CD4-positive, alpha-beta T cell treated with Interleukin-15 for 4 hours (primary cell): ENCODE measurements at places on chromosomes 1 and 21.
A peak's percentile ranks its signal among the peaks of the same experiment; 100 is the strongest.

DNA sequence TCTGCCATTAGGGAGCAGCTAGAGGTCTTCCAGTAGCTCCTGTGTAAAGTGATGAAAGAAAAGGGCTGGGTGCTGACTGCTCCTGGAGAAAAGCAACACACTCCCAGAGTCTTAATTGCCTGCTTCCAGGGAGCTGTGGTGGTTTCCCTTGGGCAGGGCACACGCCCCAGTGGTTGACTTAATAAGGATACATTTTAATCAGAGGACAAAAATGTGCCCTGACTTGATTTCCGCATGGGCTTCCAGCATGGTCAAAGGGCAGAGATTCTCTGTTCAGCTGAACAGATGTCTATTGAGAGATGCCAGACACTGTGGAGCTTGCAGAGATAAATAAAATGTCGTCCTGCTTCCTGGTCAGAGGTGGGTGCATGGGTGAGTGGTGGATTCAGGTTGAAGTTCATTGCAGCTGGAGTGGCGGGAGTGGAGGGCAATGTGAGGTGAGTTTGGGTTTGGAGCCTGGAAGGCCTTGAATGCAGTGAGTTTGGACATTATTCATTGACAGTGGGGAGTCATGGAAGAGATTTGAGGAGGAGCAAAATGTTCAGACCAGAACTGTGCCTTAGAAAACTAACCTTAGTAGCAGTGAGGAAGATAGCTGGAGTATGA lies 16.0 kb downstream of the QSOX1 start:
- DNase-seq, result no peak

DNA sequence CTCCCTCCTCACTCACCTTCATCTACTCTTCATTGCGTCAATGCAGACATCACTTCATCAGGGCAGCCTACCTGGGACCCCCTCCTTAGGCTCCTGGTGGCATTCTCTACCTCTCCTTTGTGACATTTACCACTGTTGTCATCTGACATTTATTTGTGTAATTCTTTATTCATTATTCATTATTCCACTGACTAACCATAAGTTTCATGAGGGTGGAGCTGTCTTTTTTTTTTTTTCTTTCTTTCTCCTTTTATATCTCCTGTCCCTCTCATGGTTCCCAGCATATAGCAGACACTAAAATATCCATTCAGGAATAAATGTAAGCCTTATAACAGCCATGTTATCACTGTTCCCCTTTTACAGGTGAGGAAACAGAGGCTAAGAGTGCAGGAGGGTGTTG lies 126.8 kb downstream of the KAZN start:
- DNase-seq, result no peak

- DNase-seq, result peak; percentile 21
Observed at GRCh38 chr1:39575191-39576015, 1.2 kb downstream of the PABPC4 start.

DNA sequence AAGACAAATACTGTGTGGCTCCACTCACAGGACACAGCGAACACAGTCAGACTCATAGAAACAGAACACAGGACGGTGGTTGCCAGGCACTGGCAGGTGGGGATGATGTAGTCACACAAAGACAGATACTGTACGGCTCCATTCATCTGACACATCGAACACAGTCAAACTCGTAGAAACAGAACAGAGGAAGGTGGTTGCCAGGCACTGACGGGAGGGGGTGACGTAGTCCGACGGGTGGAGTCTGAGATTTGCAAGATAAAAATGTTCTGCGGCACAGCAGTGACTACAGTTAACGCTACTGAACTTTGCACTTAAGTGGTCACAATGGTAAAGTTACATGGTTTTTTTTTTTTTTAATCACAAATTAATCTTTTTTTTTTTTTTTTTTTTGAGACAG lies 18.7 kb downstream of the C21orf58 start:
- DNase-seq, result no peak

DNA sequence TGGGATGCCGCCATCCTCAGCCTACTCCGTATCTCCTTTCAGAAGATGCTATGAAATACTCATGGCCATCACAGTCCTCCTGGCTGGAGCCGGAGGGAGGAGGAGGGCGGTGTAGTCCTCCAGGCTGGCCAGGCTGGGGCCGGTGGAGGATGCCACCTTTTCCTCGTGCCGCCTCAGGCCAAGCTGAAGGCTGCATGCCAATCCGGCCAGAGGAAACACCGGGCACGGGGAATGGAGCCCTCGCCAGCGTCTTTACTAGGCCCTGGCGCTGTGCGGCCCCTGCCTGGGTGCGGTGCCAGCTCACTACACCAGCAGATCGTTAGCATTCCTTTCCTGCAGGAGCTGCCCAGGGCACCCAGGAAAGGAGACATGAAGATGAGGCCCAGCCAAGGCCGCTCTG lies 70.1 kb downstream of the CASZ1 start:
- no peak for DNase-seq

DNA sequence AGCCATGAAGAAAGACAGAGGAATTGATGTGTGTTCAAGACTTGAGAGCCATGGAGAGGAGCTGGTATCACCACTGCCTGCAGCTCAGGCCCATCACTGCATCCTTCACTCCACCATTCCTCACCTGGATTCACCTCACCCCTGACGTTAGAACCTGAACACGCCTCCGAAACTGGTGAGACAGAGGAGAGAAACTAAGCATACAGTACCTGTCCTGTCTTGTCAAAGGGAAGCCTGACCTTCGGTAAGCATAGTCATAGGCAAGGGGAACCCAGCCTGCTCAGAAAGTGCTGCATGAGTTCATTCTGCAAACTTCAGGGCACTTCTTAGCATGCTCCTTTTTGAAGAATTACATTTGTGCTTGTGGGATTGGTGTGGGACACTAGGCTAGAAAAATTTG lies 425.8 kb downstream of the DSCAM start:
- no peak for DNase-seq

DNA sequence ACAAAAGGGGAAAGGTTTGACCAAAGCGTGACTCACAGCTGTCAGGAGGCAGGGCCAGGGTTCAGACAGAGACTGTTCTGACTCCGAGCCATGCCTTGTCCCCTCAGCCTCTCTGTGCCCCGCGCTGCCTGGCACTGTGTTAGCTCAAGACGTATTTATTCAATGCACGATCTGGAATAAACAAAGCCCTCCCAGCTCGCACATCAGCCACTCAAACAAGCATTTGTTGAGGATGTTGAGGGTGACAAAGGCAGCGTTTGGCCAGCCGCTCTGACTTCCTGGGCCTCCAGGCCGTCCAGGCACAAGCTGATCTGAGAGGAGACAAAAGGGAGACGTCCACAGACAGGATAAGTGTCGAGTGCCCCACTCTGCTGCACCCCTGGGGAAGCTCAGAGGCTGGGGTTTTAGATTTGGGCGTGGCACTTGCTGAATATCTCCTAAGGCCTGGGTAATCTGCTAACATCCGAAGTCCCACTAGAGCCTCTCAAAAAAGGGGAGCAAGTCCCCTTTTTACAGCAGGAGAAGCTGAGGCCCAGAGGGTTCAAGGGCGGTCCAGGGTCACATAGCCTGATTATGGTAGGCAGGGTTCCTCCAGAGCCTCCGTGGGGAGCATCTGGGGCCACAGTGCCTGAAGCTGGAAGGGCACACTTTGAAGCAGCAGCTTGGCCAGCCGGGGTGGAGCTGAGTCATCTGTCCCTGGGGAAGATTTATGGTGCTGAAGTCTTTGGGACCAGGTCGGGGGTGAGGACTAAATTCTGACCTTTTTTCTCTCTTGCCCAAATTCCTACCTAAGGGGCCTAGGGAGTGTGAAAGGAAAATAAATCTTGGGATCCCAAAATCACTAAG lies 95.9 kb downstream of the SPSB1 start:
- DNase-seq, result no peak

GRCh38 chr1:35269201-35269988 lies 886 bp downstream of the ZMYM4 start:
- DNase-seq, result no peak

GRCh38 chr1:193338194-193338593 lies 151.8 kb upstream of the B3GALT2 start:
- no peak for DNase-seq

DNA sequence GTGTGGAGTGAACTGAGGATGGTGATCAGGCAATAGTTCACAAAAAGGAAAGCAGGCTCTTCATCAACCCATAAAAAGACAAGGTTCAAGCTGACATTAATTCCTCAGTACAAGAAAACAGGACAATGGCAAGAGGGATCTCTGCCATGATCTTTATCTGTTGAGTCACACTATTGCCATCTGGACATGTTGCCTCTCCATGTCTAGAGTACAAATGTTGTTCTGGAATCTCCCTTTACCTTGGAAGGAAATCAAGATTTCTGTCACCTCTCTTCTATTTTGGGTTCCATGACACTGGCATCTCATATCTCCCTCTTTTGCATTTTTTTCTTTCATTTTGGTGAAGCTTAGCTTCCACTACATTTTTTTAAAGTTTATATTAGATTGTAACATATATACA lies 329.1 kb downstream of the USP25 start:
- no peak for DNase-seq

GRCh38 chr1:88208389-88208788 lies 475.7 kb upstream of the PKN2 start:
- DNase-seq, result no peak

DNA sequence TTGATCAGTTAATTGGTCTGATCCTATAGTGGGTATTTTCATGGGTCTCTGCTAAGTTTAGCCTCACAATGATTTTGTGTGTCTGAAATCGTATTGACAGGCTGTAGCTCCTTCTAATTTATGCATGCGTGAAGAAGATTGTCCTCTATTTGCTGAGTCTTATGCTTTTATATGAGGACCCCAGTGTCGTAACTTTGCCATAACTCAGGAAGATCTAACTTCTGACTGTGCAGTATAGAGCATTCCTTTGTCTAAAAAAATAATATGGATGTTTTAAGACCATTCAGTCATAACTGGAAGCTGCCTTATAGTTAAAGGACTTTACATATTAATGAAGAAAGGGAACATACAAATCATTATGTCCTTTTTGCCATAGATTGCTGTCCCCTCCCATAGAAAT lies 73.3 kb downstream of the CAMTA1 start:
- DNase-seq, result no peak

GRCh38 chr1:43776043-43776761 lies 68.9 kb downstream of the ST3GAL3 start:
- no peak for DNase-seq

GRCh38 chr21:14737922-14738321 lies 191.8 kb upstream of the SAMSN1 start:
- DNase-seq, result peak; percentile 83

DNA sequence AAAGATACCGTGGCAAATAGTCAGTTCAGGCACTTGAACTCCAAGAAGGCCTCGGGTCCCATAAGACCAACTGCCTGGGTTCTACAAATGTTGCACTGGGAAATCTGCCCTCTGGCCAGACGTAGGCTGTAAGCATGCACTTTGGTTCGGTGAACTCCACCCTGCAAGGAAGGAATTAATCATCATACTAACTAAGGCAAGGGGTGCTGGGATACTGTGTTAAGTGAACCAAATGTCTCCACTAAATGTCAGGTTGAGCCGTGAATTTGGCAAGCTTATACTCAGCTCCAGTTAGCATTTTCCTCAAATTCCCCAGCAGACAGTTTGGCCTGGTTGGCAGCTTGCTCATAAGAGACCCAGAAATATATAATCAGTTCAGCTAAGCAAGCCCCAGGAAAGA lies 385.9 kb downstream of the GPATCH2 start:
- no peak for DNase-seq

DNA sequence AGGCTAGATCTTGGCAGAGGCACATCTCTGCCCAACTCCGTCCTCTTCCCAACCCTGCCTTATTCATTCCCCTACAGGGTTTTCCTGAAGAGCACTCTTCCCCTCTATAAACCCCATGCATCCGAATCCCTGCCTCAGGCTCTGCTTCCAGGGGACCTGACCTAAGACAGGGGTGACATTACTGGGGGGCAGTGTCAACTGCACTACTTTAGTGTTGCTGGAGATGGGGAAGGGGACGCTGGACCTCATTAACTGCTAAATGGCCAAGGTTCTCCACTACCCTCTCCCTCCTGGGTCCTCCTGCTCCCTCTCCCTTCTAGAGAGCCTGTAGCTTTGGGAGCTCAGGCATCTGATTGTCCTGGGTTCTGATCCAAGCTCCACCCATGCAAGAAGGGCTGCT lies 126.2 kb downstream of the GRIK3 start:
- no peak for DNase-seq

GRCh38 chr1:247337250-247337746 lies 5.6 kb upstream of the ZNF496 start:
- no peak for DNase-seq

DNA sequence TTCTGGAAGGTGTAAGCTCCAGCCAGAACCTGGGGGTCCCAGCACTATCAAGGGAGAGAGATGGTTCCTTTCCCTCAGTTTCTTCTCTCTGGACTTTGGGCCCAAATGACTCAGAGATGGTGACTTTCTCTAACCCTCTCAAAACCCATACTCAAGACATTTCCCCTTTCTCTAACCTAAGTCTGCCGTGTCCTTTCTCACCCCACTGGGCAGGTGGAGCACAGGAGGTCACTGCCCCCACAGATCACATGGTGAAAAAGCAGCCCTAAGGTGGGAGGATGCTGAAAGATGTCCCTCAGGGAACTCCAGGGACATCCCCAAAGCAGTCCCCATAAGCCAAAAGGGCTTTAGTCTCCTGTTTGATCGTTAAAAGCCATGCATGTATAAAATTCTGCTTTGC lies 173.7 kb downstream of the HIVEP3 start:
- DNase-seq, result no peak

GRCh38 chr1:177928194-177928593 lies 41.7 kb downstream of the SEC16B start:
- no peak for DNase-seq

GRCh38 chr1:53260631-53261247 lies 22.4 kb upstream of the MAGOH start:
- DNase-seq, result no peak

DNA sequence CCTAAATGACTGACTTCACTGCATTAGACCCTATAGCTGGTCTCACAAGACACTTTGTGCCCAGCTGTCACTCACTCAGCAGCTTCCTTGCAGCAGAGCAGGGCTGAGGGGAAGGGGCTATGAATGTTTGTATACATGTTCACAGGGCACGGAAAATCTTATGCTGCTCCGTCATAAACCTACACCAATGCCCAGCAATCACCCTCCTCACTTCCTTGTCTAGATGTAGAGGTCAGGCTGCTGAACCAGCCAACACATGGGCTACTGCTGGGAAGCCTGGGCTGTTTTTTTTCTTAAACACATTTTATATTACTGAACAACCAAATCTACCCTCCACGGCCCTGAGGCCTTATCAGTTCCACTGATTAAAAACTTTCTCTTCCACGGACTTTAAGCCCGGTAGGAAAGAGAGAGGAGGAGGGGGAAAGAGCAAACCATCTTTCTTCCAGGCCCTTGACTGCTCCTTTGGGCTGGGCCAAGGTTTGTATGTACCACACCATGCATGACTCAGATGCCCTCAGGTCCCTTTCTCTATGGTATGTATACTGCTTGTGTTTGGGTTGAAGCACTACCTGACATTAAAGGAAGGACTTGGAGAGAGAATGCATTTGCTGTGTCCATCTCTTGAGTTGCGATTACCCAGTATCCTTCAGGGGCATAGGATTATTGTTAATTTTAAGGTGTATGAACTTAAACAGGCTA lies 12.7 kb downstream of the MTFR1L start:
- DNase-seq, result no peak
